Testis (tissue), 5 donors: ENCODE measurements at places on chromosomes 1 and 21. TPM values are rescaled to one million over a fixed set of nuclear protein-coding genes. Genes with fewer than 3 reads are reported as not detected.

GRCh38 chr1:160412028-160412362 lies 11.6 kb downstream of the VANGL2 start:
- H3K27ac ChIP-seq: no peak overlapping the region
- no peaks in the 10 kb centered on the region for H3K4me1 ChIP-seq
- H3K27me3 ChIP-seq: no peaks in the 10 kb centered on the region
- H3K36me3 ChIP-seq: no peaks in the 10 kb centered on the region
- DNase-seq: no peak

DNA sequence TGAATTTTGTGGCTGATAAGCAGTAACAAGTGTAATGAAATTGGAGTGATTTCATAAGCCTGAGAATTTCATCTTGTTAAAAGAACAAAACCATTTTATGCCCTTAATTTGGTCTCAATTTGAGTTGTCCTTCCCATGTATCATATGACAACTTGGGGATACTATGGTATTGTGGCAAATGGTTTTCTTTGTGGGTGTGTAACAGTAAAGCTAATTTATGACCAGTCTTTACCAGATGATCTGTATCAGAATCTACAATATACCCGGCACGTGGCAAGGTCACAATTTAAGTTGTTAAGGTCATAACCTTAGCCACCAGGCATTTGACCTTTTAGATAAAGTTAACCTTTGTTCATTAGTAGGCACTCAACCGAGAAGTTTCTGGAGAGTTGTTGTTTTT lies 9.1 kb downstream of the NFIA start:
- H3K4me1 ChIP-seq: peaks cover 34% of the 10 kb centered on the region
- no peak overlapping the region for H3K27ac ChIP-seq
- no peaks in the 10 kb centered on the region for H3K36me3 ChIP-seq
- H3K4me3 ChIP-seq: no peak overlapping the region
- no peaks in the 10 kb centered on the region for H3K27me3 ChIP-seq
- no peak for DNase-seq

Gene LMOD1
- total RNA-seq: 46.3 TPM

- H3K4me3 ChIP-seq: no peak overlapping the region
- no peaks in the 10 kb centered on the region for H3K4me1 ChIP-seq
- no peak overlapping the region for H3K27ac ChIP-seq
- no peaks in the 10 kb centered on the region for H3K36me3 ChIP-seq
- DNase-seq: no peak
Observed at GRCh38 chr1:216020743-216021345, 402.4 kb downstream of the USH2A start.

Gene IGSF21
- 1.7 TPM for total RNA-seq

Gene LRRC38
- total RNA-seq: 1.6 TPM

- no peak overlapping the region for H3K27ac ChIP-seq
- H3K27me3 ChIP-seq: no peaks in the 10 kb centered on the region
- peaks cover 7% of the 10 kb centered on the region for H3K4me1 ChIP-seq
- no peak for DNase-seq
- H3K4me3 ChIP-seq: no peak overlapping the region
- no peaks in the 10 kb centered on the region for H3K36me3 ChIP-seq
Observed at GRCh38 chr1:119662034-119662437, 14.0 kb upstream of the ZNF697 start.

DNA sequence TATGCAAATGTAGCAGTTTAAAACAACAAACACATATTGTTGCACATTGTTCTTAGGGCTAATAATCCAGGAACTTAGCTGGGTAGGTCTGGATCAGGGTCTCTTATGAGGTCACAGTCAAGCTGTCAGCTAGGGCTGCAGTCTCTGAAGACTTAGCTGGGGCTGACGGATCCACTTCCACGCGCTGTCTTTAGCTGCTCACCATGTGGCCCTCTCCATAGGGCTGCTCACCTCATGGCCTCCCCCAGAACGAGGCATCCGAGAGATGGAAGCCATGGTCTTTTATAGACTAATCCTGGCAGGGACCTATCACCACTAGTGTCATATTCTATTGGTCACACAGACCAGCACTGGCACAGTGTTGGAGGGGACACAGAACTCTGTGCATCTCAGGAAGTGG lies 8.7 kb upstream of the OXCT2 start:
- no peaks in the 10 kb centered on the region for H3K4me1 ChIP-seq
- H3K36me3 ChIP-seq: no peaks in the 10 kb centered on the region
- H3K27me3 ChIP-seq: no peaks in the 10 kb centered on the region
- no peak for DNase-seq
- no peak overlapping the region for H3K4me3 ChIP-seq
- H3K27ac ChIP-seq: no peak overlapping the region

- no peak overlapping the region for H3K4me3 ChIP-seq
- H3K36me3 ChIP-seq: no peaks in the 10 kb centered on the region
- H3K27ac ChIP-seq: no peak overlapping the region
- no peak for DNase-seq
- H3K27me3 ChIP-seq: no peaks in the 10 kb centered on the region
Observed at GRCh38 chr1:89605692-89606091, 27.2 kb upstream of the LRRC8C start.

Gene UTS2
- total RNA-seq: not detected

Gene SH2D1B
- 0.62 TPM for total RNA-seq

DNA sequence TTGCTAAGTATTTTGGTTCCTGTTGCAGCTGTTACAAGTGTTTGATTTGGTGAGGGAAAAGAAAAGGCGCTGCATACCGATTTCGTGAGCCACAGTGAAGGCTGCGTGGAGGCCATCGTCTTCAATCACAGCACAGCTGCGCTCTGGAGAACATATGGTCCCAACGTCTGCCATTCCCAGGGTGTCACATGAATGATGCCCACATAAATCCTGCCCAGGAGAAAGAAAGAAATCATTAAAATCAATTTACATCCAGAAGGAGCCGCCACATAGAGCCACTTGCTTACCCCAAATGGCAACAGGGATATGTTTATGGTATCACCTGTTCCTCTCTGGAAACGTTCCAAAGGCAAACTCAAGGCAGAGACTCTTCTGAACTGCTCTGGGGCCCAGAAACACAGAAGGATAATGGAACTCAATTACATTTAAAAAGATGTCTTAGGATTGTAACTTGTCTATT lies 12.2 kb downstream of the ADAMTS5 start:
- no peak overlapping the region for H3K4me3 ChIP-seq
- no peaks in the 10 kb centered on the region for H3K4me1 ChIP-seq
- H3K27me3 ChIP-seq: no peaks in the 10 kb centered on the region
- H3K36me3 ChIP-seq: no peaks in the 10 kb centered on the region
- no peak for DNase-seq

DNA sequence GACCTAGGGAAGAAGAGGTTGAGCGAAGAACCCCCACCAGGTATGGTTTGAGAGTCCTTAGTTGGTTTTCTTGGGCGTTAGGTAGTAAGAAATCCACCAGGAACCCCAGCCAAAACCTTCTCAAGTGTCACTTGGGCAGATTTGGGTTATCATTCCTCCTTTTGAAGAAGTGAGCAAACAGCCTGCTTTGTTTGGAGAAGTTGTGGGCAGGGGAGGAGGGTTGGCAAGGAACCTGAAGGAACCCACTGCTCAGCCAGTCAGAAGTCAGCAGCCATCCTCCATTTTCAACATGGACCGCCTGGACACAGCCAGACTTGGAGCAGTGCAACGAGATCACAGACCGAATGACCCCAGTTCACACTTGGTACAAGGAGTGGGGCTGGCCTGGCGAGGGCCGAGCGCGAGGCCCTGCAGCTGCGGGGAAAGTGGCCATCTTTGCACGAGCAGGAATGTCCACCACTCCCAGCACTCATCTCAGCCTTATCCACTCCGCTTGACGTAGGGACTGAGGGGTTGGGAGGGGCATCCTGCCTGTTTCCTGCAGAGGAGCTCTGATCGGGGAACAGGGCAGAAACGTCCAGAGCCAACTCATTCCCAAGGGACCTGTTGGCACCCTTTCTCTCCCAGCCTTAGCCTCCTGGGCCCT lies 7.2 kb downstream of the ADPRS start:
- H3K4me3 ChIP-seq: no peak overlapping the region
- H3K4me1 ChIP-seq: peaks cover 29% of the 10 kb centered on the region
- no peaks in the 10 kb centered on the region for H3K36me3 ChIP-seq

DNA sequence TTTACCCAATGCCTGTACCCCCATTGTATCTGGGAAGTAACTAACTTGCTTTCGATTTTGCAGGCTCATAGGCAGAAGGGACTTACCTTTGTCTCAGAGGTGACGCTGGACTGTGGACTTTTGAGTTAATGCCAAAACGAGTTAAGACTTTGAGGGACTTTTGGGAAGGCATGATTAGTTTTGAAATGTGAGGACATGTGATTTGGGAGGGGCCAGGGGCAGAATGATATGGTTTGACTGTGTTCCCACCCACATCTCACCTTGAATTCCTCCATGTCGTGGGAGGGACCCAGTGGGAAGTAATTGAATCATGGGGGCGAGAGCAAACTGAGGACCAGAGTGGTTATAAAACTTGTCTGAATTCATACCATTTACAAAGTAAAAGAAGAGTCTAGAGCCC lies 77.1 kb upstream of the HOOK1 start:
- no peaks in the 10 kb centered on the region for H3K27me3 ChIP-seq
- no peak overlapping the region for H3K27ac ChIP-seq
- no peak overlapping the region for H3K4me3 ChIP-seq
- DNase-seq: no peak
- H3K36me3 ChIP-seq: no peaks in the 10 kb centered on the region

DNA sequence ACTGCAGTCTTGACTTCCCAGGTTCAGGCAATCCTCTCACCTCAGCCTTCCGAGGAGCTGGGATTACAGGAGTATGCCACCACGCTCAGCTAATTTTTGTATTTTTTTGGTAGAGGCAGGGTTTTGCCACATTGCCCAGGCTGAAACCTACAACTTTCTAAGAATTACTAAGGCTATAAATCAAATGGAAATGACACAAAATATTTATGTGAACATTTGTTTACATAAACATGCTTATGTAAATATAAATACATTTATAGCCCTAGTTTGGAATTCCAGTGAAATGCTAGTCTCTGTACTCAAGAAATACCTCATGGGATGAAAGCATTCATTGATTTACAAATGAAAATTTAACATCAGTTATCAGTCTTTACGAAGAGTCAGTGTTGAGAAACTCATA lies 47.8 kb downstream of the NVL start:
- H3K27ac ChIP-seq: no peak overlapping the region
- H3K36me3 ChIP-seq: no peaks in the 10 kb centered on the region
- no peaks in the 10 kb centered on the region for H3K4me1 ChIP-seq
- no peak overlapping the region for H3K4me3 ChIP-seq

- no peaks in the 10 kb centered on the region for H3K27me3 ChIP-seq
- no peaks in the 10 kb centered on the region for H3K36me3 ChIP-seq
- H3K4me1 ChIP-seq: no peaks in the 10 kb centered on the region
- no peak for DNase-seq
- H3K27ac ChIP-seq: no peak overlapping the region
Observed at GRCh38 chr1:231847612-231848397, 221.2 kb downstream of the DISC1 start.

Gene SLC44A3
- 3.4 TPM for total RNA-seq

GRCh38 chr1:232704694-232705680 lies 75.1 kb upstream of the SIPA1L2 start:
- no peaks in the 10 kb centered on the region for H3K36me3 ChIP-seq
- H3K27me3 ChIP-seq: no peaks in the 10 kb centered on the region
- H3K4me3 ChIP-seq: no peak overlapping the region
- H3K4me1 ChIP-seq: no peaks in the 10 kb centered on the region
- peak; percentile 43 for DNase-seq

GRCh38 chr1:78339490-78339889 lies 151.3 kb upstream of the PTGFR start:
- H3K36me3 ChIP-seq: no peaks in the 10 kb centered on the region
- H3K4me3 ChIP-seq: no peak overlapping the region
- H3K4me1 ChIP-seq: no peaks in the 10 kb centered on the region
- no peak overlapping the region for H3K27ac ChIP-seq

DNA sequence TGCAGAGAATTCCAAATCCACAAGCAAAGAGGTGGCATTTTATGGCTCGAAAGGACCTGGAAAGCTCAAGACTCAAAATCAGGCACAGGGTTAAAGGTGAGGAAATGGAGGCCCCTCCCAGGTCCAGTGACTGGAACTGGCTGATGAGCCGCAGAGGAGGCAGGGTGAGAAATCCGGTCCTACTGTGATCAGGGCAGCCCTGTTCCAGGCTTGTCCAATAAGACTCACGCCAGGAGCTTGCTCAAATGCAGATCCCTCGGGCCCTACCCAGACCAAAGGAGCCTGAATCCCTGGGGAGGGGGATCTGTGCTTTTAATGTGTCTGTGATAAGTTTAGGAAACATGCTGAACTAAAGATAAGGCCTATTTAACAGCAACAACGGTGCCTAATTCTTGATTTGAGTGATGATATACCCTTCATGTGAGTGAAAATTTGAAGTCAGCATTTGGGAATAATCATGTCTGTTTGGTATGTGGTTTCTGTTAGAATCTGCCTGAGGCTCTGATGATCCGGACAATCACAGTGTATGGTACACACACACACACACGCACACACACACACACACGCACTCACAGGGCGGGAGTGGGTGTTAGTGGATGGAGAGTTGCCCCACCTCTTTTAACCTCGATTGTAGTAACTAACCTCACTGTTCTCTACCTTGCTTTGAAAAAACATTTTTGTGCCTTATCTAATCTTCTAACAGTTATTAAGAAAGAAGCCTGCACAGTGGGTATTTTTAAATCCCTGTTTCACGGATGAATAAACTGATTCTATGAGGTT lies 54.1 kb upstream of the LYST start:
- H3K4me1 ChIP-seq: no peaks in the 10 kb centered on the region
- H3K4me3 ChIP-seq: no peak overlapping the region
- H3K36me3 ChIP-seq: no peaks in the 10 kb centered on the region
- H3K27me3 ChIP-seq: no peaks in the 10 kb centered on the region

GRCh38 chr1:43858324-43858723 lies 75.3 kb upstream of the ARTN start:
- no peaks in the 10 kb centered on the region for H3K36me3 ChIP-seq
- DNase-seq: peak; percentile 74
- no peak overlapping the region for H3K27ac ChIP-seq

Gene WARS2
- 16.8 TPM for total RNA-seq

- H3K4me3 ChIP-seq: no peak overlapping the region
- no peak overlapping the region for H3K27ac ChIP-seq
- no peaks in the 10 kb centered on the region for H3K36me3 ChIP-seq
- no peaks in the 10 kb centered on the region for H3K27me3 ChIP-seq
Observed at GRCh38 chr1:68361346-68361910, 88.3 kb downstream of the RPE65 start.

DNA sequence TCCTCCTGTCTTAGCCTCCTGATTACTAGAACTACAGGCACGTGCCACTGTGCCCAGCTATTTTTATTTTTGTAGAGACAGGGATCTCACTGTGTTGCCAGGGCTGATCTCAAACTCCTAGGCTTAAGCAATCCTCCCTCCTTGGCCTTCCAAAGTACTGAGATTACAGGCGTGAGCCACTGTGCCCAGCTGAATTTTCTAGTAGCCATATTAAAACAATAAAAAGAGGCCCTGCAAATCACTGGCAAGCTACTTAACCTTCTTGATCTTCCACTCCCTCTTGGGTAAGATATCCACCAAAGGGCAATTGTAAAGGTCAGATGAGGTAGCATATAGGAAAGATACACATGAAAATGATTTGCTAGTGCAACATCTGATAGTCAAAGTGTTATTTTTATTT lies 65.6 kb upstream of the SRSF10 start:
- no peak overlapping the region for H3K27ac ChIP-seq
- no peaks in the 10 kb centered on the region for H3K27me3 ChIP-seq
- no peak overlapping the region for H3K4me3 ChIP-seq

Gene MAN1A2
- 69.5 TPM for total RNA-seq

Gene PIK3CD
- 12.4 TPM for total RNA-seq

Gene FAM177B
- 0.71 TPM for total RNA-seq

Gene KCNJ9
- 0.68 TPM for total RNA-seq

Gene SV2A
- 1.7 TPM for total RNA-seq
